Progenitor cell of endocrine pancreas (in vitro differentiated cells): ENCODE measurements at places on chromosomes 12 and 14.

DNA sequence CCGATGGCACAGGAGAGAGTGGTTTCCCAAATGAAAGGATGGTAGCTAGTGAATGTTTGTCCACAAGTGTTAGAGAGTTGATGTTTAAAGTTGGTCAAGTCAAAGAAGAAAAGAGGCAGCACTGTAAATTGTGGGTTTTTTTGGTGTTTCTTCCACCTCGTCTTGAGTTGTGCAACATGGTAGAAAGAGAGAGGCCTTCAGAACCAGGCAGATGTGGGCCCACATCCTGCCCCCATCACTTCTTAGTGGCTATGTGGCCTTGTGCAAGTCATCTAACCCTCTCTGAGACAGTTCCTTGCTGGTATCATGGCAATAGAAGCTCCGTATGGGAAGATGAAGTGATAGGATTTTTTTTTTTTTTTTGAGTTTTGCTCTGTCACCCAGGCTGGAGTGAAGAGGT is 60.8 kb downstream of the NDUFA12 start:
- no peak for DNase-seq

DNA sequence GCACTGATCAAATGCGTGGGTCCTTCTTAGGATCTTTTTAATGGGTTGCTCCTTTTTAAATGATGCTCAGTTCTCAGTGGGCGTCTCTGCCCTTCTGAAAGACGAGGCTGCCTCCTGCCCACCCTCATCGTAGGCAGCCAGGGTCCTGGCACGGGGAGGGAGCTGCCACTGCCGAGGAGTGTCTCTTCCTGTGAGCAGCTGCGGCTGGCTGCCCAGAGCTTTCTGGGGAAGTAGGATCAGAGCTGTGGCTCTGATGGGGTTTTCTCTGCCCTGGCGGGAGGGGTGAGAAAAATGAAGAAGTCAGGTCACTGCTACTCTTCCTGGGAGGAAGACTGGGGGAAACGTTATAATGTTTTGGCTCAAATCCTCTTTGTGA is 31.1 kb upstream of the BEGAIN start:
- DNase-seq: no peak

- no peak for DNase-seq
These were observed at the start of gene CD69 for GRCh38 chr12:9760699-9761418. CD69 (minus strand) TSS chr12:9760901; CDS start chr12:9760820, 81 bp downstream.

DNA sequence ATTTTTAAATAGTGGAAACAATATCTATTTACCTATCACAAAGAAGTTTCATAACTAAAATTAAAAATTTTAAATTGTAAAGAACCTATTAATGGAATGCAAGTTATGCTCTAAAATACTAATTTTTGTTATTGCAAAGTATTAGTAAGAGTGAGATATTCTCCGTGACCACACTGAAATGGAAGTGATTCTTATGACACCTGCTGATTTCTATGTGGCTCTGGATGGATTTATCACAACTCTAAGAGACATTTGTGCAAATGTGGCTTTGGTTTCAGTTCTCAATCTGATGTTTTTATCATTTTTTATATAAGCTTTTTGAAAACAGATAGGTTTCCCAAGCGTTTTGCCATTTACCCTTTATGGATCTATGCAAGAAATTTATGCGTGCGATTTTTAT is 497.8 kb downstream of the NAV3 start:
- DNase-seq: no peak

DNA sequence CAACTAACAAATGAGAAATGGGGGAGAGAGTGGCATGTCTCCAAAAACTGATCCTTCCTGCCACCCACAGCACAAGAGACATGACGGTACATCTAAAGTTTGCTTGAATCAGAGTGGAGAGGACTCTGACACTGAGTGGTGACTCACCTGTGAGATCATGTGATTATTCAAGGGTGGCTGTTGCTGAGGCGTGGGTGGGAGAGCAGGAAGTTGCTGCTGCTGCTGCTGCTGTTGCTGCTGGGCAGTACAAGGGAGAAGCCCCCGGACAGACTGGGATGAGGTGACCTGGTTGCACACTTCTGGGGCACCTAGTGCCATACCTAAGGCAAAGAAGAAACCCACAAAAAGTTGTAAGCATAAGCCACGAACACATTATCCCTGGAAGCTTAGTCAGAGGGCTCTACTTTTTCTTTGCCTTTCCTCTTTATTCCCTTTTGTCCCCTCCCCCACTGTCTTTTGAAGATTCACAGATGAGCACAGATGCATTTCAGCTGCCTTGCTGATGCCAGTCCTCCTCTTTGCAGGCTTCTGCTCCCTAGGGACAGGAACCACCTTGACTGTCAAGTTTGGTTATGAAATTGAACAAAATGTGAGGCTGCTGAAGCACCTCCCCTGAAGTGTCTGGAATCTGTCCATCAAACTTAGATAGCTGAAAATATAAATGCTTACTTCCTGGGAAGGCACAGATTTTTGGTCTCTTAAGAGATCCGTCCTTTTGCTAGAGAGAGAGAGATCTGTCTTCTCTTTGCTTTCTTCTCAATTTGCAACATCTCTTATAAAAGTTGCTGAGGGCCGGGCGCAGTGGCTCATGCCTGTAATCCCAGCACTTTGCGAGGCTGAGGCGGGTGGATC is 29.4 kb upstream of the STAC3 start:
- DNase-seq: no peak

DNA sequence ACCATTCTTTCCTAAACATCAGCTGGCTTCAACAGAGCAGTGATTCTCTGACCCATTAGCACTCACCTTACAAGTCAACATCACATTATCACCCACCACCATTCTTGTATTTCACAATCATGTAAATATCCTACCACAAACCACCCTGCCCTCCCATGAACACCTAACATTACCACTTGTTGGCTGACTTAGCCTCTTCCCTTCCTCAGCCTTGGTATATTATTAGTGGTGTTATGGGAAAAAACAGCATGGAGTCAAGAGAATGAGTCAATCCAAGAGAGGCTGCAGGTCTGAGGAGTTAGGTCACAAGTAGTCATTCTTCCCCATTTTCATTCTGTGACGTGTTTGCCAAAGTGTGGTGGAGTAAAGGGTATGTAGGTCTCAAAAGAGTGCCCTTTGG is 22.3 kb upstream of the MGP start:
- no peak for DNase-seq
